ENCODE measurements at places on chromosomes 4 and X.

- DNase-seq: no peak
These were observed 10.3 kb downstream of the ELOVL6 start for GRCh38 chr4:110188113-110188512.

GRCh38 chr4:37388681-37389365, 144.3 kb downstream of the NWD2 start:
- no peak for DNase-seq

DNA sequence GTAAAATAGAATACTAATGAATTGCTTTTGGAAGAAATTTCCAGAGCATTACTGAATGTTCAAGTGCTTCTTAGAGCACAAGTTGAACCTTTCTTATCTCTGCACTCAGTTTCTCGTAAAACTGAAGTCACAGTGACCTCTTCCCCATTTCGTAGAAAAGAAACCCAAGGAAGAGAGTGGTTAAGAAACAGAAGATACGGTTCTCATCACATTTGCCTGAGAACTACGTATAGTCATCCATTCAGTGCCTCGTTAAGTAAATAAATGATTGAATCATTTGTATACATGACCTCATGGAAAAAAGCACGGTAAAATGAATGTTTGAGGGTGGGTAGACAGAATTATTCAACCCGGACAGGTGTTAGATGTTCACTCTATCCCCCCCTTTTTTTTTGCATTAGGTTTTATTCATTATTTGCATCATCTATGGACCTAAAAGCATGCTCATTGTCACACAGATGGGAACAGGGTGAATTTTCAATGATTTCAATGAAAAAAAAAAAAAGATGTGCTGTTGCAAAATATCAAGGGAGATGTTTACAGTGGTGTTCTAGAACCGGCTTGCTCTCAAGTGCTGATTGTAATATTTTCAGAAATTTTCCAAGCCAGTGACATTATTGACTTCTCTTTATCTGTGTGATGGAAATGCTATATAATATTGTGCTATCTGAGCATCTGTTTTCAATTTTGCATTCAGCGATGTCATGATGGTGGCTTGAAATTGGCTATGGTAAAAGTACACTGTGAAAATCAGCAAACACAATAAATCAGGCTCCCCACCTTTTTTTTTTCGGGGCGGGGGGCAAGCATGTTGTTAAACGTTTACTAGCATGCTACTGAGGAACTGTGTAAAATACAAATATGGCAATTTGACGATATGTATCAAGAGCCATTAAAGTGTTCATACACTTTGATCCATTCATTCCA, 4.3 kb downstream of the RHOH start:
- DNase-seq: no peak

GRCh38 chr4:184805462-184806228, 20.1 kb downstream of the ACSL1 start:
- no peak for DNase-seq

GRCh38 chr4:77579406-77580076, 26.1 kb upstream of the CXCL13 start:
- DNase-seq: no peak
